GM12878 (cell line): ENCODE measurements at places on chromosomes 4 and X. TPM values are rescaled to one million over a fixed set of nuclear protein-coding genes. Genes with fewer than 3 reads are reported as not detected.

- DNase-seq, result no peak
- H3K27ac ChIP-seq, result no peak overlapping the region
- H3K27me3 ChIP-seq, result no peaks in the 10 kb centered on the region
- H3K4me1 ChIP-seq, result peaks cover 23% of the 10 kb centered on the region
- H3K36me3 ChIP-seq, result no peaks in the 10 kb centered on the region
- no peak overlapping the region for H3K4me3 ChIP-seq
Measured at GRCh38 chr4:151094290-151094751, 5.1 kb upstream of the RPS3A start.

DNA sequence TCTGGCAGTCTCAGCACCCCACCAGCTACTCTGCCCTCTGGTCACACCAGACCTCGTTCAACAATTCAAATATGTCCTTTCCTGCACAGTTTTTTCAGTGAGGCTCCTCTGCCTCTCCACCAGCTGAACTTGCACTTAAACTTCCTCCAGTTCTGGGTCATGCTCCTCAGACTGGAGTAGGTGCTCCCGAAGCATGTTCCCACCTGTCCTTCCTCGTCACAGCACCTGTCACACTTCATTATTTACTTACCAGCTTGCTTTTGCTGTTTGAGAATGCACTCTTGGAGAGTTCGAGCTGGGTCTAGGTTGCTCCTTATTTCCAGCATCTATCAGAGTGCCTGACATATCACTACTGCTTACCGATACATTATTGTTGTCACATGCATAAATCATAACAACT lies 144.8 kb upstream of the TTC29 start:
- no peak for DNase-seq
- H3K27ac ChIP-seq, result no peak overlapping the region
- H3K36me3 ChIP-seq, result no peaks in the 10 kb centered on the region
- H3K4me3 ChIP-seq, result no peak overlapping the region
- H3K4me1 ChIP-seq, result no peaks in the 10 kb centered on the region

DNA sequence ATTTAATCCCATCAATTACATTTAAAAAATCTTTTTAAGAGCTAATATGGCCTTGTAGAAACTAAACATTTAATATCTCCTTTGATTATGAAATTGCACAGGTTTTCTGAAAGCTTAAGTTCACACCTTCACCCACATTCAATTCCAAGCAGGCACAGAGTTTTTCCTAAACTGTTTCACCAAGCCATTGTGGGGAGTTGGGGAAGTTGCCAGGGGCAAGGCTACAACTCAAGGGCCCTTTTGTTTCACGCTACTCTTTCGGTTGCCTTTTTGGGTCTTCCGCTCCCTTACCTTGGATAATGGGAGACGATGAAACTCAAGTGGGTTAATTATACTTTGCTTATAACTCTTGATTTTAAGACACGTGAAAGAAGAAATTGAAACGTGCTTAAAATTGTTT lies 33.3 kb downstream of the APBB2 start:
- peaks cover 8% of the 10 kb centered on the region for H3K4me1 ChIP-seq
- H3K27me3 ChIP-seq, result no peaks in the 10 kb centered on the region
- no peak overlapping the region for H3K4me3 ChIP-seq
- no peak overlapping the region for H3K27ac ChIP-seq
- no peak for DNase-seq

DNA sequence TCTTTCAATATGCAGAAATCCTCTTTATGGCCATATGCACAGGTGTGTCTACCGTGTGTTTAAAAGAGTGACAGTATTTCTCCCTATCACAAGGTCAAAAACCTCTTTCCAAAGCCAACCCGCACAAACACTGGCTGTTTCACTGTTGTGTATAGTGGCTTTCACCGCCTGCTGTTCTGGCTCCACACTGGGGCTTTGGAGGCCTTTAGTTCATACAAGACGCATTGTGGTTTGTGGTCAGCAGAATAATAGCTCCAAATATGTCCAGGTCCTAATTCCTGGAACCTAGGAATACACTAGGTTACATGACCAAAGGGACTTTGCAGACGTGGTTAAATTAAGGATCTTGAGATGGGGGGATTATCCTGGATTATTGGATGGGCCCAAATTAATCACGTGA lies 40.7 kb upstream of the FAM9A start:
- H3K4me1 ChIP-seq, result no peaks in the 10 kb centered on the region
- DNase-seq, result no peak
- no peaks in the 10 kb centered on the region for H3K27me3 ChIP-seq
- H3K36me3 ChIP-seq, result no peaks in the 10 kb centered on the region
- no peak overlapping the region for H3K4me3 ChIP-seq

- no peak overlapping the region for H3K4me3 ChIP-seq
- H3K4me1 ChIP-seq, result no peaks in the 10 kb centered on the region
Measured at GRCh38 chr4:41012293-41012692, 202.0 kb downstream of the APBB2 start.

DNA sequence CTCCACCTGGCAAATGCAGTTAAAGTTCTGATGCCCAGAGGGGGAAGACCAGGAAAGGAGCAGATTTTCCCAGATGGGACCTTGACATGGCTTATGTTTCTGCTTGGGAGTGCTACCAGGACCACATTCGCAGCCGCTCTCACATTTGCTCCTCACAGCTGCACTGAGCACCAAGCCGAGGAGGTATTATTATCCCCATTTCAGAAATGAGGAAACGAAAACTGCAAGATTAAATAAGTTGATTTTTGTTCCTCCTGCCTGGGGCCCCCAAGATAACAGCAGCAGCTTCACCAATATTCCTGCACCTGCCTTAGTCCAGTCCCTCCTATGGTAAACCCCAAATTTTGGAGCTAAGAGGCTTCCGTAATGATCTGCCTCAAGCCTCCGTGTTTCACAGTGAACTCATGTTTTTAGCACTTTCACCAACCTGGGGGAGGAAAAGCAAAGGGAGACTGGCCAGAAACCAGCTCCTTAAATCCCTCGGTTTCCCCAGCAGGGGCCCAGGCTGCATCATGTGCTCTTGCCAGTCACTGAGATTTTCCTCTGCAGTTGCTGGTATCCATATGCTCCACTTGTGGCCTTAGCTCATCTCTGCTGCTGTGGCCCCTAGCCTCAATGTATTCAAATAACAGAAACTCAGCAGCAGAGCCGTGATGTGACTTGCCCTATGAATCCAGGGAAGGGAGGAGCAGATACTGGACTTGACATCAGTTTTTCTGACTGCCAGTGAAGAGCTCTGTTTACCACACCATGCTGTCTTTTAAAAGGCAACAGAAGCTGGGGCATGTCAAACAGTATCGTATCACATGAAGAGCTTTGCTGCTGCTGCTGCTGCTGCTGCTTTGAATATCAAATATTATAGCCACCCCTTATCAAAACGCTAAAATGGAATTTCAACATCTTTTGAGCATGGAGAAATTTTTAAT lies 95.5 kb upstream of the KLHL13 start:
- H3K4me3 ChIP-seq, result 0 out of 2 replicates have a peak overlapping the region, but pooled peaks have one; percentile 20
- no peak for DNase-seq
- H3K36me3 ChIP-seq, result no peaks in the 10 kb centered on the region
- H3K27ac ChIP-seq, result peak overlapping the region; percentile 58

GRCh38 chr4:26992657-26993361 lies 132.2 kb downstream of the STIM2 start:
- H3K36me3 ChIP-seq, result no peaks in the 10 kb centered on the region
- H3K4me3 ChIP-seq, result peak overlapping the region; percentile 39; the same call in 1 of the 2 replicates
- DNase-seq, result peak; percentile 72
- no peaks in the 10 kb centered on the region for H3K27me3 ChIP-seq
- peak overlapping the region; percentile 89 for H3K27ac ChIP-seq

DNA sequence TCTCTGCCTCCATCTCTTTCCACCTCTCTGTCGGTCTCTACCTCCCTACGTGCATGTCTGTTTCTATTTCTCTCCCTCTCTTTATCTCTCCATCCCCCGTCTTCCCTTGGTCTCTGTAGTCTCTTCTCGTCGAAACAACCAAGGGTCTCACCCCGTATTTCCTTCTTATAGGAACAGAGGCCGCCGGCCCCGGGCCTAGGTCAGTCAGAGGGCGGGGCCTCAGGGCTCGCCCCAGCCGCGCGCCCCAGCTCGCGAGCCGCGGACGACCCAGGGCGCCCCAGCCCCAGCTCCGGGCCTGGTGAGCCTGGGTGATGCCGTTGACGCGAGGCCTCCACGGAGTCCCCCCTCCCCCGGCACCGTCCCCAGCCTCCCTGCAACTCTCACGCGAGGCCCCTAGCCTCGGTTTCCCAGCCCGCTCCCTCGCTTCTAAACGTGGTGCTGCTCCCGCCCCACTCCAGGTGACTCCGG lies 6.6 kb downstream of the TIMM17B start:
- no peaks in the 10 kb centered on the region for H3K36me3 ChIP-seq
- H3K27ac ChIP-seq, result no peak overlapping the region
- no peak for DNase-seq
- H3K27me3 ChIP-seq, result no peaks in the 10 kb centered on the region
- H3K4me3 ChIP-seq, result peak overlapping the region; percentile 67; the same call in 1 of the 2 replicates
- no peaks in the 10 kb centered on the region for H3K4me1 ChIP-seq

GRCh38 chr4:108560616-108561015 lies 59.8 kb upstream of the RPL34 start:
- H3K27ac ChIP-seq, result no peak overlapping the region
- no peaks in the 10 kb centered on the region for H3K36me3 ChIP-seq
- H3K4me3 ChIP-seq, result no peak overlapping the region
- H3K27me3 ChIP-seq, result no peaks in the 10 kb centered on the region
- H3K4me1 ChIP-seq, result no peaks in the 10 kb centered on the region
- no peak for DNase-seq

- no peaks in the 10 kb centered on the region for H3K36me3 ChIP-seq
- no peak overlapping the region for H3K4me3 ChIP-seq
- peak; percentile 33 for DNase-seq
Measured at GRCh38 chrX:63101879-63102620, 249.1 kb downstream of the SPIN4 start.

DNA sequence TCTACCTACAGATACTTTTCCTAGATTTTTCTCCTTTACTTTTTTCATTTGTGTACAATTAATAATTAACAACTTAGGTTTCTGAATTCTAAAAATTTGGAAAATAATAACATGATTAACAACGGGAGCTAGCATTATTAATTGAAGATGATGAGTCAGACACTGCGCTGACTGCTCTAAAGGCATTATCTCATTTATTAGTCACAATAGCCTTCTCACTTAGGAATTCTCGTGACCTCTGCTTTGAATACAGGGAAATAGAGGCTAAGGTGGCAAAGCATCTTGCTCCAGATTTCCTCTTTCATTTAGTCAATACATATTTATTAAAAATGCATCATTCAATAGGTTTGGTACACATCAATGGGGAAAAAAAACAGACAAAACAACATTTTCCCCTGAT lies 441.3 kb downstream of the PCDH18 start:
- no peak for DNase-seq
- no peak overlapping the region for H3K4me3 ChIP-seq
- H3K27ac ChIP-seq, result no peak overlapping the region

DNA sequence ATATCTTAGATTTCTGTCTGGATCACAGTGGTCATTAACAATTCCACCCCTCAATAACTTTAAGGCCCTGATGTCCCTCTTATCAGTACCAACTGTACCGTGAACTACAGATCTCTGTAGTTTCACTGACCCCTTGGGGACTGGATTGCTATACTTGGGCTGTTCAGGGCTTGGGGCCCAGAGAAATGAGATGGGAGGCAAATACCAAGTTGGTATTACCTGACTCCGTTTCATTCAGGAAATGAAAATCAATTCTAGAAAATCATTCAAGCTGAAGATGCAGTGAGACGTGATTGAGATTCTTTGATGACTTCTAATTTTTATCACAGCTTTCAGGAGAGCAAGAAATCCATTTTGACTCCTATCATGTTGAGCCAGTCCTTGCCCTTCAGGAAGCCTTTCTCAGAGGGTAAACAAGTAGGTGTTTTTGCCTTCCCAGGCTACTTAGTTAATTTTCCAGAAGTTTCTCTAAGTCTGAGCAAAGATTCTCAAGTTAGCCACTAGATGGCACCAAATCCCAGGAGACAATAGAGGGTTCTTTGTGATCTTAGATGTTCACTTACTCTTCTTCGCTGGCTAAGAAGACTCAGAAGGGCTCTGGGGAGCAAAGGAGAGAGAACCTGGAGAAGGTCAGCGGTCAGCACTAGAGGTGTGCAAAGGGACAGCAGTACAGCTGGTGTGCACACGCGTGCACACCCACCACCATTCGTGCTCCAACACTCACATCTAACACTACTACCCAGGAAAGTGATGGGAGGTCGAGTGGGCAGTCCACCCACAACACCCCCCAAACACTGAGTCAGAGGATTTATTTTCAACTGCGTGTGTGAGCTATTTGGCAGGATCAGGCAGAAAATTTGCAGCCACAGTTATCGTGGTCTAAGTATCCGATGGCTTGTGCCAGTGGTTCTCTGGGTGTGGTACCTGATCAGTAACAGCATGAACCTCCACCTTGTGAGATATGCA lies 7.4 kb downstream of the HNRNPH2 start:
- peaks cover 22% of the 10 kb centered on the region for H3K4me1 ChIP-seq
- DNase-seq, result peak; percentile 68
- H3K27ac ChIP-seq, result peak overlapping the region; percentile 10
- H3K36me3 ChIP-seq, result no peaks in the 10 kb centered on the region

DNA sequence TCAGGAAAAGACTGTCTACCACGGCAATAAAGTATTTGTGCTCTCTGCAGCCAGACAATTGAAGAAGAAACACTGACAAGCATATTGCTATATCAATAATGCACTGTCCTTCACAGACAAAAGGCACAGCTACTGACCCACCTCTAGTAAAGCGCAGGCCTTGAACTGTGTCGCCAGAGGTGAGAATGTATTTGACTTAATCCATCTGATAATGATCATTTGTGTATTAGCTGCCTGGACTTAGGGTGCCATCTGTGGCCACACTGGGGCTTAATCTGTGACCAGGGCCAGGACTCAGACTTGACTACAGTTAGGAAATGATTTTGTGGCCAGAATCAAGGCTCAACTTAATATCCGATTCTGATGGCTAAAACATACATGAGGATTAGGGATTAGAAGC lies 260.4 kb downstream of the SMARCA1 start:
- DNase-seq, result no peak
- no peak overlapping the region for H3K27ac ChIP-seq
- no peaks in the 10 kb centered on the region for H3K4me1 ChIP-seq
- H3K36me3 ChIP-seq, result no peaks in the 10 kb centered on the region
- no peak overlapping the region for H3K4me3 ChIP-seq

IKBKG gene
- 21.8 and 22.9 TPM in 2 replicates for polyA plus RNA-seq

NAP1L3 gene
- polyA plus RNA-seq, result 0.08 and 0.12 TPM in 2 replicates

HDAC6 gene
- 35.9 and 39.0 TPM in 2 replicates for polyA plus RNA-seq

DDIT4L gene
- polyA plus RNA-seq, result not detected in 2 replicates

MAGEA10 gene
- not detected in 2 replicates for polyA plus RNA-seq

MSANTD1 gene
- polyA plus RNA-seq, result 0.15 and 0.55 TPM in 2 replicates
